Thymus (tissue), 14 donors: ENCODE measurements at places on chromosomes 12 and 14. TPM values are rescaled to one million over a fixed set of nuclear protein-coding genes. Genes with fewer than 3 reads are reported as not detected.

GRCh38 chr12:43009846-43010240 lies 420.3 kb upstream of the PRICKLE1 start:
- H3K4me1 ChIP-seq = no peaks in the 10 kb centered on the region
- DNase-seq = no peak
- H3K36me3 ChIP-seq = no peaks in the 10 kb centered on the region
- H3K27ac ChIP-seq = no peak overlapping the region
- no peak overlapping the region for H3K4me3 ChIP-seq
- no peaks in the 10 kb centered on the region for H3K27me3 ChIP-seq

GRCh38 chr14:72717220-72717619 lies 176.7 kb downstream of the DPF3 start:
- H3K4me3 ChIP-seq = no peak overlapping the region
- no peaks in the 10 kb centered on the region for H3K27me3 ChIP-seq
- H3K4me1 ChIP-seq = peaks cover 30% of the 10 kb centered on the region
- H3K27ac ChIP-seq = no peak overlapping the region
- DNase-seq = no peak

GRCh38 chr12:18888047-18888446 lies 150.1 kb downstream of the CAPZA3 start:
- H3K36me3 ChIP-seq = no peaks in the 10 kb centered on the region
- H3K27me3 ChIP-seq = no peaks in the 10 kb centered on the region
- H3K4me3 ChIP-seq = no peak overlapping the region

GRCh38 chr12:131084341-131085011 lies 130.8 kb downstream of the ADGRD1 start:
- no peak overlapping the region for H3K27ac ChIP-seq
- no peaks in the 10 kb centered on the region for H3K36me3 ChIP-seq
- no peak overlapping the region for H3K4me3 ChIP-seq
- H3K27me3 ChIP-seq = no peaks in the 10 kb centered on the region
- no peaks in the 10 kb centered on the region for H3K4me1 ChIP-seq

DNA sequence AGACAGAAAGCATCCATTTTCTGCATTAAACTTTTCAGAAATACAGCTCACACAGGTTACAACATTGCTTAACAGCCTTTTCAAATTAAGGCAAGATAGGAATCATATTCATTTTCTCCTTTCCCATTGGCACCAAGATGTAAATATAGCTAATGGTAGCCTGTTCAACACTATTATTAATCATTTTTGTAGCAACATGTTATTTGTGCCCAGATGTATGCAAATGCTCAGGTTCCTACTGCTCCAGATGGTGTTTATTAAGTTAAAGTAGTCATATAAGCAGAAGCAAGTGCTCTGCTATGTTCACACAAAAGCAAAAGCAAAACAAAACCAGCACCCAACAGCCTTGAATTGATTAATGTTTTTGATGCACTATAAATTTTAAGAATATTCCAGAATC lies 1110.6 kb downstream of the SLC6A15 start:
- DNase-seq = no peak
- no peaks in the 10 kb centered on the region for H3K4me1 ChIP-seq
- no peak overlapping the region for H3K27ac ChIP-seq
- H3K27me3 ChIP-seq = no peaks in the 10 kb centered on the region

GRCh38 chr12:18375131-18375530 lies 113.8 kb downstream of the PIK3C2G start:
- no peak for DNase-seq
- H3K27me3 ChIP-seq = no peaks in the 10 kb centered on the region
- H3K4me1 ChIP-seq = no peaks in the 10 kb centered on the region

DNA sequence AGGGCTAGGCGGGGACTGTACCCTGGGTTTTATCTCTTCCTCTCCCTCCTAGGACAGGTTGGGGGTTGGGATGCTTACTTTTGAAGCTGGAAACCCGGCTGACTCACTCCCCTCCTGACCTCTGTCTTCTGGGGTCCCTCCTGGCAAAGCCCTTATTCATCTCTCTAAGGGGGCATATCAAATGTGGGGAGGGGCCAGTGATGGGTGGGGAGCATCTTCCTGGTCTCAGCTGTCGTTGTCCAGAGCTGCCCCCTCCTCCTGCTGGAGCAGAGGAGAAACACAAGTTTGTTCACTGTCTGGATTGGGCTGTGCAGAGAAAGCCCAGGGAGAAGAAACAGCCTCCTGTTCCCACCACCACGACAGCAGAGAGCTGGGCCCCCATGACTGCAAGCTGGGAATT lies 85.8 kb downstream of the TNFAIP2 start:
- H3K4me3 ChIP-seq = no peak overlapping the region
- H3K27ac ChIP-seq = no peak overlapping the region
- H3K36me3 ChIP-seq = no peaks in the 10 kb centered on the region
- no peak for DNase-seq

DNA sequence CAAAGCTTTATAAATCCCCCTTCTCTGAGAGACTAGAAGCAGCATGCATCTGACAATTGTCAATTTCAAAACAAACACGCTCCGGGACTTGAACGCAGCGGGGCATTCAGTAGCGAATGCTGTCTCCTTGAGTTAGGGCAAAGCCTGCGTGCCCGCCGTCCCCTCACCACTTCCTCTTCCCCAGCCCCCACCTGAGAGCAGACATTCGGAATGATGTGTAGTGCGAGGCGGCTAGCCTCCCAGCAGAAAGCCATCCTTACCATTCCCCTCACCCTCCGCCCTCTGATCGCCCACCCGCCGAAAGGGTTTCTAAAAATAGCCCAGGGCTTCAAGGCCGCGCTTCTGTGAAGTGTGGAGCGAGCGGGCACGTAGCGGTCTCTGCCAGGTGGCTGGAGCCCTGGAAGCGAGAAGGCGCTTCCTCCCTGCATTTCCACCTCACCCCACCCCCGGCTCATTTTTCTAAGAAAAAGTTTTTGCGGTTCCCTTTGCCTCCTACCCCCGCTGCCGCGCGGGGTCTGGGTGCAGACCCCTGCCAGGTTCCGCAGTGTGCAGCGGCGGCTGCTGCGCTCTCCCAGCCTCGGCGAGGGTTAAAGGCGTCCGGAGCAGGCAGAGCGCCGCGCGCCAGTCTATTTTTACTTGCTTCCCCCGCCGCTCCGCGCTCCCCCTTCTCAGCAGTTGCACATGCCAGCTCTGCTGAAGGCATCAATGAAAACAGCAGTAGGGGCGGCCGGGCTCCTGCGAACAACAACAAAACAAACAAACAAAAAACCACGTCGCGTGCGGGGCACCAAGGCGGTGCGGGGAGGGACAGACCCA lies 2.2 kb downstream of the PRMT8 start:
- DNase-seq = peak; percentile 44
- H3K4me3 ChIP-seq = peak overlapping the region; percentile 10
- H3K27ac ChIP-seq = no peak overlapping the region

DNA sequence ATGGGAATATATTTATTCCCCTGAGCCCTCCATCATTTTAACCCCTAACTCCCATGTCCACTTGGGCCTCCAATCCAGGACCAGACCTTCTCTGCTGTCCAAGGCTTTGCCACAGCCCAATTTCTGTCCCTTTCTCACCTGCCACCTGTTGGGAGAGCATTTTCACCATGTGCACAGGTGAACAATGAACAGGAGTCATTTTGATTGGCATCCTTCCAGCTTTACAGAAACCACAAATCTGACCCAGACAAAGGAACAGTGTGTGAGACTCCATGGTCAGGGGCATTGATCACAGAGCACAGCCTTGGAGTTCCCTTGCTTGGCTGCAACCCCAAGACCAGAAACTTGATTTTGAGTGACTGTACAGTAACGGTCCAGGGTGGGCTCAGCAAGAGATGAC lies 91.9 kb downstream of the CRACR2A start:
- H3K27ac ChIP-seq = no peak overlapping the region
- H3K4me1 ChIP-seq = no peaks in the 10 kb centered on the region
- peaks cover 34% of the 10 kb centered on the region for H3K36me3 ChIP-seq
- no peak for DNase-seq
- H3K27me3 ChIP-seq = no peaks in the 10 kb centered on the region

DNA sequence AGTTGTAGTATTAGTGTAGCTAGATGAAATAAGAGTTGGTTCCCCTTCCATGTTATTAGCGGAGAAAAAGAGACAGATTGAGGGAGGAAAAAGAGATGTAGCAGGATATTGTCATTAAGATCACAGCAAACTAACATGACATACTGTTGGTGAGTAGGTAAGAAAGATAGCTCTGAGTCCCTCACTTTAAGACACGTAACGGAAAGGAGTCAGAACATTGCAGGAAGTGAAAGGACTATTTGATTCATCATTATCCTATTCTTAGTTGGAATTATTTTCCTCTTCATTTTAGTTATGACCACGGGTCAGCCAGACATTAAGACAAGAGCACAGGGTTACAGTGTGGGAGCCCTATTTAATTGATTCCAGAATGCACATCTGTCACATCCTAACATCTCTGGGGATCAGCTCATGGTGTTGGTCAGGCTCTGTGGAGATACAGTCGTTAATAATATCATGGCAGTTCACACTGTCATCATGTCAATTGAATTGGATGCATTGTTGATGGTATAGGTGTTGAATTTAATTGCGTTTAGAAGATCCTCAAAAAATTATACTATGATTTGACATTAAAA lies 55.0 kb downstream of the TMX1 start:
- H3K27me3 ChIP-seq = no peaks in the 10 kb centered on the region
- no peaks in the 10 kb centered on the region for H3K36me3 ChIP-seq
- no peaks in the 10 kb centered on the region for H3K4me1 ChIP-seq
- H3K27ac ChIP-seq = no peak overlapping the region
- no peak for DNase-seq

DNA sequence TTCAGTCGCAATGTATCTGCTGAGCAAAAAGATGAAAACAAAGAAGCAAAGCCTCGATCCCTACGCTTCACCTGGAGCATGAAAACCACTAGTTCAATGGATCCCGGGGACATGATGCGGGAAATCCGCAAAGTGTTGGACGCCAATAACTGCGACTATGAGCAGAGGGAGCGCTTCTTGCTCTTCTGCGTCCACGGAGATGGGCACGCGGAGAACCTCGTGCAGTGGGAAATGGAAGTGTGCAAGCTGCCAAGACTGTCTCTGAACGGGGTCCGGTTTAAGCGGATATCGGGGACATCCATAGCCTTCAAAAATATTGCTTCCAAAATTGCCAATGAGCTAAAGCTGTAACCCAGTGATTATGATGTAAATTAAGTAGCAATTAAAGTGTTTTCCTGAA lies 19.8 kb downstream of the CKB start:
- peaks cover 65% of the 10 kb centered on the region for H3K36me3 ChIP-seq
- no peak overlapping the region for H3K27ac ChIP-seq
- H3K4me3 ChIP-seq = no peak overlapping the region
- no peaks in the 10 kb centered on the region for H3K27me3 ChIP-seq
- no peaks in the 10 kb centered on the region for H3K4me1 ChIP-seq

- no peaks in the 10 kb centered on the region for H3K4me1 ChIP-seq
- H3K27me3 ChIP-seq = peaks cover 3% of the 10 kb centered on the region
- H3K4me3 ChIP-seq = no peak overlapping the region
- DNase-seq = no peak
- no peak overlapping the region for H3K27ac ChIP-seq
- no peaks in the 10 kb centered on the region for H3K36me3 ChIP-seq
Measured at GRCh38 chr12:95605087-95605486, 53.8 kb upstream of the USP44 start.

Gene SLC5A8
- total RNA-seq = 0.33 TPM
